ENCODE measurements at places on chromosomes 2 and 18. TPM values are rescaled to one million over a fixed set of nuclear protein-coding genes. Genes with fewer than 3 reads are reported as not detected.

ARMC9 gene
- 13.4 TPM for total RNA-seq

MPP4 gene
- total RNA-seq, result 0.88 TPM

UCN gene
- total RNA-seq, result 0.14 TPM

GRHL1 gene
- 1.2 TPM for total RNA-seq

SPEG gene
- total RNA-seq, result 24.9 TPM

CNNM4 gene
- 7.4 TPM for total RNA-seq

DNA sequence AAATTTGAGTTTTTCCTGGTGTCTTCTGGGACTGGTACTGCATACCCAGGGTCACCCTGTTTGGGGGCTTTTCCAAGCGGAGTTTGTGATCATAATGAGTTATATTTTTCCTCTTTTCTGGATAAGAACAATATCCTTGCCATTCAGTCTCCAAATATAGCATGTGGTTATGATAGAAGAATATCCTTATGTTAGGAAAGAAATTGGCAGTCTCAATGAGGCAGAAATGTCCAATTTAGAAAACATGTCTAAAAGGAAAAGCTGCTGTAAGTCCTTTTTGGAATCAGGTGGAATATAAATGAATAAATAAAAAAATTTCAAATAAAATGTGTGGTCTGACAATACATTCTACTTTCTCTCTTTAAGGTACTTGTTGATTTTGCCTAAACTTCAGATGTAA is 36.2 kb downstream of the SPATS2L start:
- no peak for DNase-seq

DNA sequence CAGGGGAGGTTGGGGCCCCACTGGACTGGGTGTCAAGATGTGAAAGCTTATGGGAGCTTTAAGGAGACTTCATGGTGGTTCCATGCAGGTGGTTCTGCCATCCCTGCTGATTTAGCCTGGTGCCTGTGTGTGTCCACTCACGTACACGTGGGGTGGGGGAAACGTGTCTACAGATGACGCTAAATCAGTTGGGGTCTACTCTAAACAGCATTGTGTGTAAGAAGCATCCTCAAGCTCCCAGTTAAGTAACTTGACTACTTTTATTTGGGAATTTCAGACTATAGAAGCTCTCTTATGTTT is 47.1 kb downstream of the BCL2L11 start:
- no peak for DNase-seq

- DNase-seq, result no peak
Measured at GRCh38 chr2:226772389-226773179, 27.0 kb downstream of the IRS1 start.

Measured in foreskin keratinocyte (primary cell).